AG04449 (cell line): ENCODE measurements at places on chromosomes 7 and 10.
A peak's percentile ranks its signal among the peaks of the same experiment; 100 is the strongest.

DNA sequence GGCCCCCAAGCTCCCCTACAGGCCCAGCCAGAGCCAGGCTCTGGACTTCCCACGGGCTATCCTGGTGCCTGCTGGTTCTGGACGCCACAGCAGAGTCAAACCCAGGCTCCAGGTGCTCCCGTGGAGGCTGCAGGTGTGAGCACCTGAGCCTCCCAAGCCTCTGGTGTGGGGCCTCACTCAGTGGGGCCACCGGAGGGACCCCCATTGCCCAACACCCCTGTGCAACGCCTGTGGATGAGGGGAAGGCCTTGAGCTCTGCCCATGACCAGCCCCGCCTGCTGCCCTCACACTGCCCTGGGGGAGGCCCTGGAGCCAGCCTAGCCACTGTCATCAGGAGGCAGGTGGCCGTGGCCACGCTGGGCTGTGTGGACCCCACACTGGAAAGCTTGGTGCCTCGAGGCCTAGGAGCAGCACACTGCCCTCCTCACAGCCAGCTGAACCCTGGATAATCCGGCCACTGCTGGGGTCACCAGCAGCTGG is 229.3 kb downstream of the MAD1L1 start:
- DNase-seq: no peak

GRCh38 chr10:131770946-131771633 is 129.7 kb upstream of the PPP2R2D start:
- no peak for DNase-seq

GRCh38 chr10:127027786-127028185 is 122.6 kb downstream of the DOCK1 start:
- DNase-seq: no peak

DNA sequence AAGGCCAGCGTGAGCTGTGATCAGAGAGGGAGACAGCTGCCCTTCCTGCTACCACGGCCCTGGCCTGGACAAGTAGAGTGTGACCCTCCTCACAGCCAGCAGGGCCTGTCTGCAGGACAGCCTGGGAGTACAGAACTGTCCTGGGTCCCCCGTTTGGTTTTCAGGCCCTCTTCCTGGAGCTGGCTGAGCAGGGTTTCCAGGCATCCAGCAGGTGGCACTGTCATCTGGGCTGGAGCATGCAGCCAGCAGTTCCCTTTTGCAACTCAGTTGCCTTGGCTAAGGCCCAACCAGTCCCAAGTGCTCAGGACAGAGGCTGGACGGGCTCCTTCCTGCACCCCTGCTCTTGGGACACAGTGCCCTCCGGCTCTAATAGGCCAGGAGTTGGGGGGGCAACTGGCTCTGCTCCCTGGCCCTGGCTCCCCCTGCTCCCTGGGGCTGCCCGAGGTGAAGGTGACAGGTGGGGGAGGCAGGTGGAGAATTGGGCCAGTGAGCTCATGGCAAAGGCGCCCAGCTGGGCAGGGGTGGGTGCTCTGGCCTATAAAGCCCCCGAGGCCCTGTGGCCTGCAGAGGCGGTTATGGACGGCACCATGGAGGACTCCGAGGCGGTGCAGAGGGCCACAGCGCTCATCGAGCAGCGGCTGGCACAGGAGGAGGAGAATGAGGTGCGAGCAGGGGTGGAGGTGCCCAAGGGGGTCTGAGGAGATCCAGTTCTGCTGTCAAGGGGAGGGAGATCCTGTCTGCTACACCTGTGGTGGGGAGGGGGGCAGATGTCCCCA is at the start of gene ANKRD2:
ANKRD2 (plus strand) TSS at position 566 of the 776 bp plus-strand sequence; CDS start at position 576, 10 bp downstream.
- no peak for DNase-seq

- no peak for DNase-seq
Observed at GRCh38 chr10:91838199-91838598, 40.0 kb downstream of the TNKS2 start.

DNA sequence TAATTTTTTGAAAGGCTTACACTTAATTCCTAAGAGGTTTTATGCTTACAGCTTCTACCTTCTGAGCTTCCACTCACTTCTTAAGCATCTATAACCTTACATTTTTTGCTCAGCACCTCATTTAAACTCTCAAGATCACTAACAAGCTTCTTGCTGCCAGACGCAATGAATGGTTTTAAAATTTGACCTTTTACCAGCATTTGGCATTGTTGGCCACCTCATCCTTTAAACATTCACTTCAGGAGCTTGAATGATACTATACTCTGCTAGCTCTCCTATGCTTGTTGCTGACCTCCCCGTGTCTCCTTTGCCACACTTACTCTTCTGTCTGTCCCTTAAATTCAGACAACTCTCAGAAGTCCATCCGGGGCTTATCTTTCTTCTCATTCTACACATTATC is 37.7 kb upstream of the ODAD2 start:
- peak; percentile 56 for DNase-seq

GRCh38 chr10:76091926-76092325 is 660.5 kb downstream of the LRMDA start:
- no peak for DNase-seq

DNA sequence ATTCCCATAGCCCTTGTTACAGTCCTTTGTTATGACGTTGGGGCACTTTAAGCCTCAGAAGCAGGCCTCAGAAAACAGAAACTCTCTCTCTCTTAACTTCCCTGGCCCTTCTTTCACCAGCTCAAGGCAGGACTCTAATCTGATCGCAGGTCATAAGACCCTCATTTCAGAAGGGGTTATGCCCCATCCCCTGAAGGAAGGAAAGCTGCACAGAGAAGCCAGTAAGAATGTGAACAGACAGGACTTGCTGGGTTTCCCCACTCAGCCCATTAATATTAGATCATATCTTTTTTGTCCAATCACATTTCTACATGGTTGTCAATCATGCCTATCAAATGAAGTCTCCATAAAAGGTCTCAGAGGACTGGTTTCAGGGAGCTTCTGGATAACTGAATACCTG is 49.3 kb upstream of the PHF14 start:
- DNase-seq: no peak

- DNase-seq: no peak
Observed at GRCh38 chr7:78412216-78412858, 613.8 kb downstream of the PHTF2 start.

GRCh38 chr7:46291050-46291438 is 370.0 kb upstream of the IGFBP3 start:
- no peak for DNase-seq

GRCh38 chr7:3063016-3063753 is 19.5 kb upstream of the CARD11 start:
- no peak for DNase-seq

GRCh38 chr10:121813857-121814256 is 114.0 kb downstream of the ATE1 start:
- no peak for DNase-seq

- DNase-seq: peak; percentile 85
Observed at GRCh38 chr7:36115448-36116321, 37.4 kb upstream of the EEPD1 start.

DNA sequence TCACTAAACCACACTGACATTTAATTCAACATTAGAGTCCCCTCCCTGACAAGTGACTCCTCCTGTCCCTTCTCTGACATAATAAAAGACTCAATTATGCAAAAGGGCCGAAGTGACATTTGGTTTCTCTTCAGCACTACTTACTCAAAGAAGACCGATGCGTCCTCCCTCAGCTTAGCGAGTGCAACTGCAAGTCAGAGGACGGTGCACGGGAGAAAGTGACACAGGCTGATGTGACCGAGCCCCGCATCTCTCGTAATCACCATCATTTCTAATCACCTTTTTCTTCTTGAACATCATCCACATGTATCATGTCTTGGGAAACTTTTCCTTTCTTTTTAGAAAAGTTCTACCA is 155.7 kb downstream of the TCERG1L start:
- no peak for DNase-seq

DNA sequence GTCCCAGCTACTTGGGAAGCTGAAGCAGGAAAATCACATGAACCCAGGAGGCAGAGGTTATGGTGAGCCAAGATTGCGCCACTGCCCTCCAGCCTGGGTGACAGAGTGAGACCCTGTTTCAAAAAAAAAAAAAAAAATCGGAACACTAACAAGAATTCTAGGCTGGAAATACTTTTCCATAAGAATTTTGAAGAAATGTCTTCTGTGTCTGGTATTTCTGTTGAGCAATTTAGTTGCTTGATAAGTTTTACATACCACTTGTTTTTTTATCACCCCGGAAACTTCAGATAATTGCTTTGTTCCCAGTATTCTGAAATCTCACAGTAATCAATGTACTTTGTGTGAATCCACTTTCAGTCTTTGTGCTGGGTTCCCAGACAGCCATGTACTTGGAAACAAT is 25.8 kb downstream of the BZW2 start:
- no peak for DNase-seq

- DNase-seq: no peak
Observed at GRCh38 chr10:55449981-55450380, 649.0 kb upstream of the PCDH15 start.

- DNase-seq: no peak
Observed at GRCh38 chr7:146291900-146292299, 175.3 kb downstream of the CNTNAP2 start.

- DNase-seq: no peak
Observed at GRCh38 chr10:79239924-79240581, 107.2 kb upstream of the PPIF start.

DNA sequence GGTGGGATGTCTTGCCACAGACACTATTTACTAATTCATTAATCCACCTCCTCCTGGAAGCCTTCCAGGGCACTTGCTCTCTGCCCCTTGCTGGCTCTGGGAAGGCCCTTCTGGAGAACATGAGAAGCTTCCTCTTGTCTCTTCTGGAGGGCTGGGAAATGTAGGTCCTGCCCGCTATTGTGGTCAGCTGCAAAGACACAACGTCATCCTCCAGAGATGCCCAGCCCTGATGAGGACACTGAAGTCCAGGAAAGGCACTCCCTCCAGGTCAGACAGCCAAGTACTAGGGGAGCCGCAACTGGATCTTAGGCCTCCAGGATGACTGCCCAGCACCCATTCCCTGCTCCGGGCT is 9.6 kb upstream of the TACR2 start:
- no peak for DNase-seq
